Urothelium cell line (cell line): ENCODE measurements at places on chromosomes 7 and 10.

- DNase-seq, result peak; percentile 20
Observed at GRCh38 chr10:91694170-91694794, 61.4 kb upstream of the PPP1R3C start.

DNA sequence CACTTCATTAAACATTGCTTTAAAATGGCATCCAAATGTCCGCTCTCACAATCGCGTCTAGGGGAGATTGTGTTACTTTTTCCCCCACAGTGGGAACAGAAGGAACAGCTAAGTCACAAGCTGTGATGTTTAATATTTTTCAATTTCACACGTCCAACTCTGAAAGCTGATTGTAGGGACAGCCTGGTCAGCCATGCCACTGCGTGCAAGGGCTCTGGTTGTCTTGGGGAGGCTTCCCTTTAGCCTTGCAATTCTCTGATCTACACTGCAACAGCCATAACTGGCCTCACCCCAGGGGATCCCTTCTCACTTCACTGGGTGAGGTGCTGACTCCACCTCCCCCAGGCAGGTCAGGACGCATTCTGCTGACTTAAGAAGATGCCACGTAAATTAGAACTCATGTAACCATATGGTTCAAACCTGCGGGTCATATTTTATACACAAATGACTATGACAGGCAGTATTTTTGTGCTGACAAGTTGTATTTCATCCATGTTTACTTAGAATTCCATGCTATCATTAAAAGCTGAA is 425.2 kb upstream of the NFE2L3 start:
- DNase-seq, result no peak

DNA sequence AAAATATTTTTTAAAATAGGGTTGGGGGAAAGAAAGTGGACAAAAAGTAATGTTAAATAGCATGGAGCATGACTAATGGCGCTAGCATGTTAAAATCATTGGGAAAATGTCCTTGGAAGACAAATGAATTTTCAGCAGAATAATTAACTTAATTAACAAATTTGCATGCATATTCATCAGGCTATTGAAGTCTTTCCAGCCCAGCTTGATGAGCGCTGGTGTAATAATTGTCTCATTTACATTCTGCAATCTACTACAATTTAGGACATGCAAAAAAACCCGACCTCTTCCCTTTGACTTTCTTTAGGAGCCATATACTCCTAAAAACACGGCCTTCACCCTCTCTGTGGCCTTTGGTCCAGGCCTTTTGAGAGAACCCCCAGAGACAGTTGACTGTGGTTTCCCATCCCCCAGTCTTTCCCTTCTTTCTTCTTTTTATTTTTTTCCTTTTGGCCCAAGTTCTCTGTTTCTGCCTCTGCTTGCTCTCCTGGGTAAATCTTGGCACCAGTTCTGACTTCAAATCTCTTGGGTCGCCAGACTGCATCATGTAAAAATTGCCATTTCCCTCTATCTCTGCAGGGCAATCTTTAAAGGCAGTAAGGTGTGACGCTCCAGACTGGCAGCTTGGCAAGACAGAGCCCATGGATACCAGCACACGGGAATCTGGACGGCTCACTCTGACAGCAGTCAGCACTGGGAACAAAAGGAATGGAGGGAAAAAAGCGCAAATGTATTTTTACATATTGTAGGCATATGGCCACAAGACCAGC is 105.5 kb downstream of the NEUROD6 start:
- no peak for DNase-seq

DNA sequence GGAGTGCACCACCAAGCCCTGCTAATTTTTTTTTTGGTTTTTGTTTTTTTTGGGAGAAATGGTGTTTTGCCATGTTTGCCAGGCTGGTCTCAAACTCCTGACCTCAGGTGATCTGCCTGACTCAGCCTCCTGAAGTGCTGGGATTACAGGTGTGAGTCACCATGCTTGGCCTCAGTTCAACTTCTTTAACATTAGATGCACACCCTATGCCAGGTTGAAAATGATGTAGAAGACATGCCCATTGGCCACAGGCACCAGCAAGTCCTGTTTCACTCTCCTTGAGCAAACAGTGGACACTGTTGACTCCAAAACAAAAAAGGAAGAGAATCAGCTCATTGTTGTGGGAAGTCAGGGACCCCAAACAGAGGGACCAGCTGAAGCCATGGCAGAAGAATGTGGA is 1205.3 kb downstream of the REEP3 start:
- no peak for DNase-seq

GRCh38 chr7:19302731-19303130 is 157.5 kb upstream of the FERD3L start:
- DNase-seq, result no peak
